ENCODE measurements at places on chromosomes 16 and 17.

DNA sequence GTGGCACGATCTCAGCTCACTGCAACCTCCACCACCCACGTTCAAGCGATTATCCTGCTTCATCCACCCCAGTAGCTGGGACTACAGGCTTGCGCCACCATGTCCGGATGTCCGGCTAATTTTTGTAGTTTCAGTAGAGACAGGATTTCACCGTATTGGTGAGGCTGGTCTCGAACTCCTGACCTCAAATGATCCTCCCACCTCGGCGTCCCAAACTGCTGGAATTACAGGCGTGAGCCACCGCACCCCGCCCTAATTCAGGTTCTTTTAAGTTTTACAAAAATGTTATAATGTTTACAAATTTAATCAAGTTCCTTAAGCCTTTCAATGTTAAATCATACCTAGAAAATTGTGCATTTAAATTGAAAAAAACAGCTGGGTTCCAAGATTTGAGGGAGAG is 13.3 kb upstream of the GJD3 start:
- no peak for DNase-seq

GRCh38 chr16:17160285-17160853 is 310.4 kb downstream of the XYLT1 start:
- DNase-seq, result no peak

- no peak for DNase-seq
Measured at GRCh38 chr17:44241106-44241624, 21.7 kb upstream of the UBTF start.

- no peak for DNase-seq
Measured at GRCh38 chr16:29761882-29762281, 16.1 kb upstream of the C16orf54 start.

DNA sequence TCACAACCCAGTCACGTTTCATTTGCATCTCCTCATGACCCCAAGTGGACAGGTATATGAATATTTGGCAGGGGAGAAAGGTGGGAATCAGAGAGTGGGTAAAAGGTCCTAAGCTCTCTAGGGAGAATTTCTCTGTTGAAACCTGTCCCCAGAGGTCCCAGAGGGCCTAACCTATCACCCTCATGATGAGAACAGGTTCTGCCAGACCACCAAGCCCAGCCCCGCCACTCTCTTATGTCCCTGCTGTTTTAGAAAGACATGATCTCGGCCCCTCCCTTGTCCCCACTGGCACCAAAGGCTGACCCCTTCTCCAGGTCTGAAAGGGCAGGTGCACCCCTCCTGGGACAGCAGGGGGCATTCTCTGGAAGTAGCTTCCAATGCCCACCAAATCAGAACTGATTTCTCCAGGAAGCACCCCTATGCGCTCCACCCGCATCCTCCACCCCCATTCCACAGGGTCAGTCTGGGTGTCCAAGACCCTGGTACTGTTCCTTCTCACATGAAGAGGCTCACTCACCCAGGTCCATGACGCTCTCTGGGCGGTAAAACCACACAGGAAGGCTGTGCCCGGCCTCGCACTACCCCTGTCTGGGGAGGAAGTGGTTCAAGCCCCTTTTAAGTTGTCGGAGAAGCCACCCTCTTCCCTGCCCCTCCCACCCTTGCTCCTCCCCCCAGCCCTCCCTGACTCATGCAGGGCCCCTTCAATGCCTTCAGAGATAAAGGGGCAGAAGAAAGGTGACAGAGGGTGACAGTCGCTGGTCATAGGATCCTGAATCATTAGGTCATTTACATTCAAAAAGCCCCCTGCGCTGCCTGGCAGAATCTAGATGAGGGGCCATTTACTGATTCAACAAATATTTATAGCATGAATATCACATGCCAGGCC is at the start of gene CCR7:
CCR7 (minus strand) TSS at position 590 of the 886 bp plus-strand sequence; CDS start at position 527, 63 bp downstream.
- DNase-seq, result peak; percentile 56

GRCh38 chr16:67396159-67397035 is 3.1 kb upstream of the TPPP3 start:
- no peak for DNase-seq

GRCh38 chr17:16121915-16122314 is 93.4 kb downstream of the NCOR1 start:
- DNase-seq, result no peak

GRCh38 chr16:20042848-20043247 is 30.8 kb downstream of the GPR139 start:
- no peak for DNase-seq

DNA sequence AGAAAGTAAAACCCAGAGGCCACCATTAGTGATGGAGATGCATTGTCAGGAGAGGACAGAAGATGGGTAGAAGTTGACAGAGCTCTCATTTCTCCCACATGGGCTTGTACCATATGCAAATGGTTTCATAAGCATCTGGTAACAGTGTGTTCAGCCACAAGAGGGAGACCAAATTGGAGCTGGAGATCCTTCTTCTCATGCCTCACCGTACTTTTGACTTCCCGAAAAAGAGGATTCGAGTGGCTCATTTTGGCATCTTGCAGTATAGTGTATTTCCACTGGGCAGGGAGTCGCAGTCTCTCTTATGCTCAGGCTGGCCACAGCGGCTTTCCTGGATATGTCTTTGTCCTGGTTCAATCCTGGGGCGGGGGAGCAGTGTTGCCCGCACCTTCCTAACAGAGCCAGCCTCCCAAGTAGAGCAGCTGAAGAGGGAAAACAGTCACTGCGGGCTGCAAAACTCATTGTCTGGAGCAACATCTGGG is 23.8 kb downstream of the TBC1D3B start:
- DNase-seq, result no peak

- DNase-seq, result no peak
Measured at GRCh38 chr16:87698676-87699199, 67.0 kb downstream of the KLHDC4 start.

DNA sequence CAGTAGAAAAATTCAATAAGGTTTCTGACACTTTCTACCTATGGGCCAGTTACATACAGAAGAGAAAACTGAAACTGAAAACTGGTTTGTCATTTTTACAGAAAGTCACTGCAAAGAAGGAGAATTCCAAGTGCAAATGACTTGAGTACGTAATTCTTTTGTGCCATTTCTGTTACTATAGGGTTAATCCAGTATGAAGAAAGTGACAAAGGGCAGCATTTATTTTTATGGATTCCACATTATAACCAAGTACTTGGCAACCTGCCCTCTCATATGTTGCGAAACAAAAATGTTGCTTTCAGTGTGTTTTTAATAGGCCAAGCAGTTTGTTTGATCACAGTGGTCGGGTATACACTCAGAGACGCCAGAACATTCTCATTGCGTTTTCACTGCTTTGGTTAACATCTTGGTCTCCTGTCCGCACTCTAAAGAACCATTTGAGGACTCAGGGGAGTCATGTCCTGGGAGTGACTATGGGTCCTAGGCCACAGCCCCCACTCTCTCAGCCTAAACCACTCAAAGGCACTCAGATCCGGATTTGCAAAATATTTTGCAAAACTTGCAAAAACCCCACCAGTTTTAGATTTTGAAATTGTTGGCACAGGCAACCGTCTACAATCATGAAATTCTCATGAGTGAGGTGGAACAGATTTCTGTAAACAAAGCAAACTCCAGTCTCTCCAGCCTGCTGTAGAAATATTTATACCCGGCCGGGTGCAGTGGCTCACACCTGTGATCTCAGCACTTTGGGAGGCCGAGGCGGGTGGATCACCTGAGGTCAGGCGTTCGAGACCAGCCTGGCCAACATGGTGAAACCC is 15.4 kb upstream of the HELZ start:
- no peak for DNase-seq

- DNase-seq, result no peak
Measured at GRCh38 chr16:566475-567372, at the start of gene NHLRC4. TSS of gene NHLRC4 (plus strand) at chr16:567005. CDS start at chr16:568048, 1,043 bp downstream.

- no peak for DNase-seq
Measured at GRCh38 chr17:49442041-49442440, 27.4 kb upstream of the PHB1 start.

DNA sequence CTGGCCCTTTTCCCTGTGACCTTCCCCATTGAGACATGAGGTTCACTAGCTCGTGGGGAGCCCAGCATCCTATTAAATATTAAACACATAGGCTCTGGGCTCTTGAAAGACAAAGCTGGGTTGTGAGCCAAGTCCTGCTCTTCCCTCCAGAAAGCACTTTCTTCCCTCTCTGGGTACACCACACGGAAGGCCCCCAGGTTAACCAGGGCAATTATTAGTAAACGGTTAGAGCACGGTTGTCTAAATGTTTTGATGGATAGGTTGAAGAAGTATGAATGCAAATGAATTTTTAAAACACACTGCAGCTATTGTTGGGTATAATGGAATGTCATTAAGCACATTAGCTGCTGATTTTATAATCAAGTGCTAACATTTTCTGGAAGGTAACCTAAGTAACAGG is 32.7 kb upstream of the CDH13 start:
- no peak for DNase-seq

DNA sequence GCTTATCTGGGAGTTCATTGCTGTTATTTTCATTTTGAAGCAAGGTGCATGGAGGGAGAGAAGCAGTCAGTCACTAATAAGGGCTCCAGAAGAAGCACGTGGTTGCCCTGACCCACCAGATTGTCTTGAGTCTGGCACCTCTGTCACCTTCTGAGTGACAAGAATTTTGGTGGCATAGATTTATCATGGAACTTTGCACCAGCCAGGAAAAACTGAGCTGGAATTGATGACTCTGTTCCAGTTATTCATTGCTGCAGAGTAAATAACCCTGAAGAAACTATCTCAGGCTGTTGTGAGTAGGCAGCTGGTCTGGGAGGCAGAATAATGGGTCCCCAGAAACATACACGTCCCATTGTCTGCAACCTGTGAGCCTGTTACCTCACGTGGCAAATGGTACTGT is 44.8 kb downstream of the HSD17B2 start:
- DNase-seq, result no peak

- no peak for DNase-seq
Measured at GRCh38 chr17:34567691-34568465, 11.5 kb upstream of the TMEM132E start.

- DNase-seq, result no peak
Measured at GRCh38 chr16:57781741-57782606, 20.3 kb downstream of the KIFC3 start.

- no peak for DNase-seq
Measured at GRCh38 chr17:81245665-81246342, 6.7 kb downstream of the NDUFAF8 start.

DNA sequence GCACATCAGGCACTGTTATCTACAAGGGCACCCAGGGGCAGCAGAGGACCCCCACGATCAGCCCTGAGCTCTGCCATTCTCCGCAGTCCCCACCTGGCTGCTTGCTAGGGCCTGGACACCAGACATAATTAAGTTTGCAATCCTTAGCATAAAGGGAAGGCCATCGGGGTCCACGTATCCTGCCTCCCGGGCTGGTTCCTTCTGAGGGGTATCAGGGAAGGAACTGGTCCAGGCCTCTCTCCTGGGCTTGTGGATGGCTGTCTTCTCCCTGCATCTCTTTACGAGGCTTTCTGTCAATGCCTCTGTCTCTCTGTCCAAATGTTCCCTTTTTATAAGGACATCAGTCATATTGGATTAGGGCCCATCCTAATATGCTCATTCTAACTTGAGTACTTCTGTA is 77.8 kb downstream of the CYLD start:
- DNase-seq, result no peak

DNA sequence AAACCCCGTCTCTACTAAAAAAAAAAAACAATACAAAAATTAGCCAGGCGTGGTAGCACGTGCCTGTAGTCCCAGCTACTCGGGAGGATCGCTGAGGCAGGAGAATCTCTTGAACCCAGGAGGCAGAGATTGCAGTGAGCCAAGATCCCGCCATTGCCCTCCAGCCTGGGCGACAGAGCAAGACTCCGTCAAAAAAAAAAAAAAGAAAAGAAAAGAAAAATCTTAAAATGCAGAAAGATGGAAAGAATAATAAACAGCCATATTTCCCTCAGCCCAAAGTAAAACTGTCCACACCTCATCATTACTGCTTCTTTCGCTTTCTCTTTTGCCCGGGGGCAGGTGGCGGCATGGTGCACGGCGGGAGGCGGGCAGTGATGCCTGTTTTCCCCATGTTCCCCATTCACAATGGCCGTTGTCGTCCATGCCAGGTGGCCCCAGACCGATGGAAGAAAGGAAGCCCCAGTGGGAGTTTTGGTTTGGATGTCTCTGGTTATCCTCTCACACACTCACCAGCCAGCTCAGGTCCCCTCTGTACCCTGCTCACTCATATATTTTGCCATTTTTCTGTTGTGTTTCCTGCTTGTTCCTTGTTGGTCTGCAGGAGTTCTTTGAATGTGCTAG is 37.0 kb upstream of the PEMT start:
- peak; percentile 21 for DNase-seq

DNA sequence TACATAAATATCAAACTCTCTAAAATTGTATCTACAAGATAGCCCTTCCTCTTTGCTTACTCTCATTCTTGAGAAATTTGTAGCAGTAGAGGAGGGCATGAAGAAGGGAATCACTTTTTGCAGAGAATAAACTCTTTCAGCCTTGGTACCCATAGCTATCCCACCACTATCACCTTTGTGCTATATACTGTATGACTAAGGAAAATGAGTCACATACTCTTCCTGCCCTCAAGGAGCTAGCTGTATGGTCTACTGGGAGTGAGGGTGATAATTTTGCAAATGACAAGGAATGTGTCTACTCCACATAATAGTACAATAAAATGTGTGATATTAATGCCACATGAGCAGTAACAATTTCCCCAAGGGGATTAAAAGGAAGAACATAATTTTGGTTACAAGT is 184.6 kb upstream of the WSB1 start:
- DNase-seq, result no peak

GRCh38 chr16:81466356-81466980 is 21.9 kb downstream of the CMIP start:
- DNase-seq, result no peak

GRCh38 chr17:75877752-75878173 is 618 bp downstream of the TRIM47 start:
- peak; percentile 37 for DNase-seq

GRCh38 chr17:41962111-41962510 is 4.5 kb upstream of the CNP start:
- no peak for DNase-seq

GRCh38 chr16:55641430-55642056 is 14.2 kb upstream of the SLC6A2 start:
- no peak for DNase-seq

- peak; percentile 8 for DNase-seq
Measured at GRCh38 chr17:50779747-50780353, 12.5 kb upstream of the ANKRD40CL start.

DNA sequence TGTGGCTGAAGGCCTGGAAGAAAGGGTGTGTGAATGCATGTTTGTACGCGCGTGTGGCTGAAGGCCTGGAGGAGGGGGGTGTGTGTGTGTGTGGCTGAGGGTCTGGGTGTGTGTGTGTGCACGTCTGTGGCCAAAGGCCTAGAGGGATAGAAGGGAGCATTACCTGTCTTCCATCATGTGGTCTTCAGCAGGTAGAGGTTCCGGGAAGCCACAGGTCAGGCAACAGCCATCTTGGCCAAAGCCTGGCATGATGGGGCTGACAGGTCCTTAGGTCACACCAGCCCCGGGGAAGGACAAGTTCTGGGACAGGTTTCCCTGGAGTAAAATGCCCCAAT is 5.2 kb downstream of the LITAFD start:
- DNase-seq, result no peak

GRCh38 chr16:49763826-49764225 is 92.1 kb downstream of the ZNF423 start:
- DNase-seq, result no peak

DNA sequence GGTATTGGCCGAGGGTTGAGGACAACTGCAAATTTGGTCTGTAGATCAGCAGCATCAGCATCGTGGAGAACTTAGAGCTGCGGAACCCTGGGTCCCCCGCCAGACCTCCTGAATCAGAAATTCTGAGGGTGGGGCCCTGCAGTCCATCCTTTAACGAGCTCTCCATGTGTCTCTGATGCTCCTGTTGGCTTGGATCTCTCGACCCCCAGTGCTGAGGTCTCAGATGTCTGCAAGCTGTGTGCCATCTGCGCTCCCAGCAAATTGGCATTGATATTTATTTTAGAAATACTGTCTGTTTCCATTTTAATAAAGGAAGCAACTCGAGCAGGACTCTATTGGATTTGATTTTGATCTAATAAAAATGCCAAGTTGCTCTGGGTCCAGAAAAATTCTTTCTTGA is 250.0 kb downstream of the KATNIP start:
- DNase-seq, result no peak

Data from stimulated activated CD8-positive, alpha-beta memory T cell treated with anti-CD3 and anti-CD28 coated beads, Interleukin-15, amount 100 ng/mL, for 4 hours (primary cell).